ENCODE measurements at places on chromosomes 11 and 22.

- DNase-seq: no peak
Measured at GRCh38 chr11:28757725-28758515, 649.7 kb downstream of the METTL15 start.

- no peak for DNase-seq
Measured at GRCh38 chr11:33773404-33773986, 825 bp downstream of the FBXO3 start.

DNA sequence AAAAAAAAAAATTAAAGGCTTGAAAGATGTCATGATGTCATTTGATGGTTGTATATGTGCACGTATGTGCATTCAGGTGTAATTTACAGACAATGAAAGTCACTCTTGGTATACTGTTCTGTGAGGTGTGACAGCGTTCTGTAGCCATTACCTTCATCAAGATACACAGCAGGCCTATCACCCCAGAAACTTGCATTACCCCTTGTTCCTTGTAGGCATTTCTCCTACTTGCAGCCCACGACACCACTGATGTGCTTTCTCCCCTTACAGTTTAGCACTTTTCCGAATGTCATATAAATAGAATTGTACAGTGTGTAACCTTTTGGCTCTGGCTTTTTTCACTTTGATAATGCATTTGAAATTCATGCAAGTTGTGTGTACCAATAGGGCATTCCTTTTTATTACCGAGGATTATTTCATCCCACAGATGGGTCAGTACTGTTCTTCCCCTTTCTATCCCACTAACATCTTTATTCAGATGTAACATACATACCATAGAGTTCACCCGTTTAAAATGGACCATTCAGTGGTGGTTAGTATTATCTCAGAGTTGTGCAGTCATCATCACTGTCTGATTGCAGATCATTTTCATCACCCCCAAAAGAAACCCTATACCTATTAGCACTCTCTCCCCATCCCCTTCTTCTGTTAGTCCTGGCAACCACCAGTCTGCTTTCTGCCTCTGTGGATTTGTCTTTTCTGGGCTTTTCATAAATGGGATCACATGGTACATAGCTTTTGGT is 30.3 kb downstream of the BCR start:
- no peak for DNase-seq

DNA sequence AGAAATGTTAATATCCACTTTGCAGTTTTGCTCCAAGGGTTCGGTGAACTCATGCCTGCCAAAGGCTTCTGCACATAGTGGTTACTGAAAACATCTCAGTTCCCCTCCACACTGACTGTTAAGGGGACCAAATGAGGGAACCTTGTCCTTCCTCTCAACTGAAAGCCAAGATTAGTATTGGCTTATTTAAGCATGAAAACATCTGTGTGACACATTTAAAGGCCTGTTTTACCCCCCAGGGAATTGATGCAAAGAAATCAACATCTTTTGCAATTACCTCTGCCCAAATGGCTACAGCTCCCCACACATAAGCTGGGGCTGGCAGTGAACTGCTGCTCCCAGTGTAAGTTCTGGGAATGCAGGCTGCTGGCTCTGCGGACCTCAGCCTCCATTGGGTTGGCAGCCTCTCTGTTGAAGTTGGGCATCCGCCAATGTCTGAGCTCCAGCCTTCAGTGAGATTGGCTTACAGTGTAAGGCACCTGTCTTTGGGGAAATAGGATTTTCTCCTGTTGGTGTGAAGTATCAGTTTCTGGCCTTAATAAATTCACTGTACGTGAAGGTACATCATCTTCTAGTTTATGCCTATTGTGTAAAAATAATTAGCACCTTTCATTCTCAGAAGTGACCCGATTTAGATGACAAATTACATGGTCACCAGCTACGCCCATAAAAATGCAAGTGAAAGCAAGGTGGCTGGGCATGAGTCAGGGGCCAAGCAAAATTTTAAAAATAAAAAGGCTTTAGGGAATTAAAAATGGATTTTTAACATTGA is 213.4 kb upstream of the SYN3 start:
- no peak for DNase-seq

GRCh38 chr22:42724062-42724461 is 3.4 kb upstream of the A4GALT start:
- DNase-seq: no peak

GRCh38 chr22:40857309-40857855 is 434 bp downstream of the XPNPEP3 start:
- no peak for DNase-seq

DNA sequence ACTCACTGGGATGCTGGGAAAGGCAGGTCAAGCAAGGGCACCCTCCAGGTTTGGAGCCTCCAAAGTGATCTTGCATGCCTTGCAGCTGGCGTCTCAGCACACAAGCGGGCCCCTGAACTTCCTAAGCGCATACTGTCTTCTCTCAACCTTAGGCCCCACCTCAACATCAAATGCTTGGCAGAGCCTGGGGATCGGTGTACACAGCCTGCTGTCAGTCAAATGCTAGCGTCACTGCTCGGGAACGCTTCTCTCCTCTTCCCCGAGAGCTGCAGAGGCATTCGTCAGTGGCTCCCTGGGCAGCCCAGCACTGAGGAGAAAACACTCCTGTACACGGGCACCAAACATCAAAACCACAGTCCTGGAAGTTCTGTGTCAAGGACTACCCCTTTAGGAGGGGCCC is 124.9 kb downstream of the C11orf58 start:
- DNase-seq: no peak

DNA sequence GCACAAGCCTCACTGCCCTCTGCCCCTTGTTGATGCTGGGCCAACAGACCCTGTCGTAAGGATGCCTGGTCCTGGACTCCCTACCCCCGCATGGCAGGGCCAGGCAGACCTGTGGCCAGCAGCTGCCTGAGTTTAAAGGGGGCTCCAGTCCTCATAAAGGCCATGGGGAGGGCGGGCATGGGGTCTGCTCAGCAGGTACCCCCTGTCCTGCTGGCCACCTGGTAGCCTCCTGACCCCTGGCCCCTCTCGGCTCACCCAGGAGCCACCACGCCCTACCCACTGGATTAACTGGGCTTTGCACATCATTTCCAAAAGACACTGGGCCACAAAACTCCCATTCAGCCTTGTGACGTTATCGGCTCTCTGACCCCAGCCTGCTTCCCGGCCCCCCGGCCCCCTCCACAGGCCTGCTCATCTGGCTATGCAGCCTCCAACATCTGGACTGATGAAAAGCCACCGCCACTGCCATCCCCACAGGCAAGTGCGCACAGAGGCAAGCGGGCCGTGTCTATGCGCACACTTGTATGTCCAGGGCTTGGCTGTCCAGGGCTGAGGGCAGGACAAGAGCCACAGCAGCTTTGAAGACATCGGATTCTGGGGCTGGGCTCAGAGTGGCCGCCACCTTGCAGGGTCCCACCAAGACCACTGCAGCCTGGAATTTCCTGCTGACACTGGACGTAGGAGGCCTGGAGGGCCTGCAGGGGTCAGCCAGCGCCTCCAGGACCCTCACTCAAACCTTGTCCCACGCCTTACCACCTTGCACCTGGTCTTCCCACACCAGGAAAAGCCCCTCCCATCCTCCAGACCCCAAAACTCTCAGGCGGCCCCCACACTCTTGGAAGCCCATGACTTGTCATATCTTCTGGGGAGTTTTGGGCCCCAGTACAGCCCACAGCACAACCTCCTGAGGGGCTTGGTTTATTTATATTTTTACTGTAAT is 48.7 kb downstream of the IGF2 start:
- no peak for DNase-seq

- peak; percentile 51 for DNase-seq
Measured at GRCh38 chr11:47553406-47553743, 443 bp upstream of the CELF1 start.

GRCh38 chr22:35178446-35178845 is 78.8 kb upstream of the HMGXB4 start:
- DNase-seq: no peak

- DNase-seq: no peak
Measured at GRCh38 chr11:79362821-79363220, 78.0 kb downstream of the TENM4 start.

- no peak for DNase-seq
Measured at GRCh38 chr11:92245700-92246271, 21.2 kb downstream of the FAT3 start.

GRCh38 chr11:58640386-58641023 is 18.0 kb downstream of the CNTF start:
- no peak for DNase-seq

DNA sequence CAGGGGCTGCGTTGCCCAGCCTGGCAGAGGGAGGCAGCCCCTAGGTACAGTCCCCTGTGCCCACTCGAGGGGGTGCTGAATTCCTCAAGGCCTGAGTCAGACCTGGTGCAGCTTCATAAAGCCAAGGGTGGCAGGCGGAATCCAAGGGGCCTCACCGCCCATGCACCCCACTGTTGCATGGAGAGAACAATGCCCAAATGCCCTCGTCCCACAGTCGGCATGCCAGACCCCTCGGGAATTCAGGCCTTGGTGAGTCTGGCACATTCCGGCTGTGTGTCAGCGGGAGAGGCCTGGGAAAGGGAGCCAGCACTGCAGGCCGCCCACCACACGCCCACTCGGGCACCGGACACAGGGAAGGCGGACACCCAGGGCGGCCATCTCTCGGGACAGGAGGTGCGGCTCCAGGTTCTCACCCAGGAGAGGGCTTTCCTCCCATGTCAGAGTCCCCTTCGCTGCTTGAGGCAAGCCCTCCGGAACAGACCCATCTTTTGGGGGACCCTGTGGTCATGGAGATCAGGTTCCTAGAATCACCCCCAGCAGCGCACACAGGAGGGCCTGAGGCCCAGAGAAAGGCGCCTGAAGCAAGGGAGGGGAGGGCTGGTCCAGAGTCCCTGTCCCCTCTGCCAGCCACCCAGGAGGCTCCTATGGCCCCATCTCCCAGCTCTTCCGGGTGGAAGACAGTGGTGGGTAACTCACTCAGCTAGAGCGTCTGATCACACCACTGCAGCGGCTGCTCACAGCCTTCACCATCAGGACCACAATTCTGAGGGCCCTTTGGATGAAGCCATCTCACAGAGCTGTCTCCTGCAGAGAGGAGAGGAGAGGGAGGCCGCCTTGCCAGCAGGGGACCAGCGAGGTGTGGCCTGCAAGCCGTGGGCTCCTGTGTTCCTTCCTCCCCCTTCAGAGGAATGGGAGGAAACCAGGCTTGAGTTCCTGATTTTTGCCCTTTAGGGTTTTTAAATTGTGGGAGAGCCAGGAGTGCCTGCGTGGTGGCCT is 31.6 kb upstream of the KCNQ1OT1 start:
- no peak for DNase-seq

GRCh38 chr11:31997955-31998354 is 92.9 kb upstream of the RCN1 start:
- no peak for DNase-seq

DNA sequence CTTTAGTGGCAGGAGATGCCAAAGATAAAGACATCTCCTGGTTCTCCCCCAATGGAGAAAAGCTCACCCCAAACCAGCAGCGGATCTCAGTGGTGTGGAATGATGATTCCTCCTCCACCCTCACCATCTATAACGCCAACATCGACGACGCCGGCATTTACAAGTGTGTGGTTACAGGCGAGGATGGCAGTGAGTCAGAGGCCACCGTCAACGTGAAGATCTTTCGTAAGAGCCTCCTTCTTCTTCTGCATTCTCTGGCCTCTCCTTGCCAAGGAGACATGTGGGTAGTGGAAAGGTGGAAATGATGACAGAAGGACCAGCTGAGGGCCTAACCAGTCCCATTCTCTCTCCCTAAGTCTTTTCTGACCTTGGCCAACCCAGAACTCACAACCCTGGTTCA is 110.1 kb upstream of the TTC12 start:
- no peak for DNase-seq

- DNase-seq: no peak
Measured at GRCh38 chr22:48834404-48834803, 993.3 kb downstream of the BRD1 start.

GRCh38 chr22:39967103-39967829 is 7.1 kb downstream of the TMA7B start:
- DNase-seq: no peak

DNA sequence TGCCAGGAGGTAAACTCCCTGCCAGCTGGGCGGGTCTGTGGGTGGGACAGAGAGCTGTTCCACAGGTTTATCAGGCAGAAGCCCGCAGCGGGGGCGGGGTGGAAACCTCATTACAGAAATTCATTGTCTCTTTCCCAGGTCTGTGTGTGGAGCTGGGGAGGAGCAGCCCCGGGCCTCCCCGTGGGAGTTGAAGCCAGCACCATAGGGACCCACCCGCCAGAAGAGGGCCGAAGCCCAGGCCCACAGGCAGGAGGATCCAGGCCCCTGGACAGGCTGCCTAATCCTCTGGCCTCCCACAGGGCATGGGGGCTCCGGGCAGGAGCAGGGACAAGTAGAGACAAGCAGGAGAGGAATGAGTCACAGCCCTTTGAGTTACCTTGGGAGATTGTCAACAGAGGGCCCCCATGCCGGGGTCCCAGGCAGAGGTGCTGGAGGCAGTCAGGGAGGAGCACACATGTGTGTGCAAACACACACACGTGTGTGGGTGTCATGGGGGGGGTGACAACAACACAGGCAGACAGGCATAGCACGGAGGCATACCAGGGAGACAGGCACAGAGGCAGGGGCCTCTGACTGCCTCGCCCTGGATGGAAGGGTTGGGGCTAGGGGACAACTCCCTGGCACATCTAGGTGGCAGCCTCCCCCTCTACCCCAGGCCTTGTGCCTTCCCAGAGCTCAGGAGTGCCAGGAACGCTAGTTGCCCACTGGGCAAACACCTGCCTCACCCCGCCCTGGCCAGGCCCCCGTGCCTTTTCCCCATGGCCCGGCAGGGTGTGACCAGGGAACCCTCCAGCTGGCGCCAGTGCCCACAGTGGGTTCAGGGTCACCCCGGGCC is 1.4 kb downstream of the CDC42BPG start:
- DNase-seq: no peak

DNA sequence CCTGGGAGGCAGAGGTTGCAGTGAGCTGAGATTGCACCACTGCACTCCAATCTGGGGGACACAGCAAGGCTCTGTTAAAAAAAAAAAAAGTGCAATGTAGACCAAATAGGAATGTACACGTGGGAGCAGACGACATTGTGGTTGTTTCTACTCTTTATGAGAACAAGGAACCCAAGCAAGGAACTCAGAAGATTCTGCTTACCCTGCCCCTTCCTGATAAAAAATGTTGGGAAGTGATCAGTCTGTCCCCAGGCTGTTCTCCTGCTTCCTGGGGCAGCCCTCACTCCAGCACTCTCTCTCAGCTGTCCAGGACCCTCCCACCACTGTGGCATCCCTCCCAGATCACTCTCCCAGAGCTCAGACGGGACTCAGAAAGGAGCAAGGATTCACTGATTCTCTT is 31.8 kb downstream of the SLCO2B1 start:
- no peak for DNase-seq

- DNase-seq: no peak
Measured at GRCh38 chr11:114178656-114179055, 117.5 kb upstream of the NNMT start.
